ENCODE measurements at places on chromosomes 11 and 22.
A peak's percentile ranks its signal among the peaks of the same experiment; 100 is the strongest.

GRCh38 chr11:9716275-9717039 lies 52.6 kb downstream of the SWAP70 start:
- DNase-seq: no peak

DNA sequence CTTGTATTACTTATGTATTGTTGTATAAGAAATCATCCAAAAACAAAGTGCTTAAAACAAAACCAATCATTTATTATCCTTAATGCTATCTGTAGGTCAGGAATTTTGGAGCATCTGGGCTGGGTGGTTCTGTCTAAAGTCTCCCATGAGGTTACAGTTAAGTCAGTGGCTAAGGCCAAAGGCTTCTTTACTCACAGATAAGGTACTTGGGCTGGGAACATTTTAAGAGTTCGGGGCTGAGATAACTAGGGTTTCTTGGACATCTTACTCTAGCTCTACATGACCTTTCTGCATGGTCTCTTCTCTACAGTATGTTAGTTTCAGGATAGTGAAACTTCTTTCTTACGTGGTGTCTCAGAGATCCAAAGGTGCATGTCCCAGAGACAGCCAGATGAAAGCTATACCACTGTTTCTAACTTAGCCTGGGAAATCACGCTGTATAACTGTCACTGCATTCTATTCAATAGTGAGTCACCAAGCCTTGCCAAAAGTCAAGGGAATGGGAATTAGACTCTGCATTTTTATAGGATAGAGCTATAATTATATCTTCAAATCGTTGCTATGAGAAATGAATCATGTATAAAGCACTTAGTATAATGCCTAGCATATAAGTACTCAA lies 29.6 kb downstream of the SOX6 start:
- no peak for DNase-seq

- no peak for DNase-seq
Observed at GRCh38 chr11:35230388-35230787, 91.4 kb downstream of the CD44 start.

- DNase-seq: no peak
Observed at GRCh38 chr11:44842220-44842619, 108.5 kb downstream of the TP53I11 start.

- no peak for DNase-seq
Observed at GRCh38 chr11:119361941-119362725, 15.6 kb upstream of the MFRP start.

DNA sequence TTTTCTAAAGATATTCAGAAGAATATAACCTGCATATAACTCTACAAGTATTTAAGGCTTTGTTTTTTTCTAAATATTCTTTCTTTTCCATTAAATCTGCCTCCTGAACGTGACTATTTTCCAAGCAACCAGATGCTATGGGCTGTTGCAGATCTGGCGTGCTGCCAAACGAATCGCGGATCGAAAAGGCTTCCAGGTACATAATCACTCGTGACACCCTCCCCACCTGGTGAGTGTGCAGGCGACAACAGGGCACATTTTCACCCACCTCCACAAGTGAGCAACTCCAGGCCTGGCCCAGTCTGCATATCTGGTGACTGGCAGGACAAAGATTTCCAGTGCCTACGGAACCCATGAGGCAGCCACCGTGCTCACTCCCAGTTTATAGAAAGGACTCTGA lies 660.1 kb downstream of the OPCML start:
- DNase-seq: no peak

GRCh38 chr22:40491990-40492631 lies 121.7 kb downstream of the SGSM3 start:
- DNase-seq: no peak

- no peak for DNase-seq
Observed at GRCh38 chr11:71443736-71444445, 4.3 kb downstream of the DHCR7 start.

DNA sequence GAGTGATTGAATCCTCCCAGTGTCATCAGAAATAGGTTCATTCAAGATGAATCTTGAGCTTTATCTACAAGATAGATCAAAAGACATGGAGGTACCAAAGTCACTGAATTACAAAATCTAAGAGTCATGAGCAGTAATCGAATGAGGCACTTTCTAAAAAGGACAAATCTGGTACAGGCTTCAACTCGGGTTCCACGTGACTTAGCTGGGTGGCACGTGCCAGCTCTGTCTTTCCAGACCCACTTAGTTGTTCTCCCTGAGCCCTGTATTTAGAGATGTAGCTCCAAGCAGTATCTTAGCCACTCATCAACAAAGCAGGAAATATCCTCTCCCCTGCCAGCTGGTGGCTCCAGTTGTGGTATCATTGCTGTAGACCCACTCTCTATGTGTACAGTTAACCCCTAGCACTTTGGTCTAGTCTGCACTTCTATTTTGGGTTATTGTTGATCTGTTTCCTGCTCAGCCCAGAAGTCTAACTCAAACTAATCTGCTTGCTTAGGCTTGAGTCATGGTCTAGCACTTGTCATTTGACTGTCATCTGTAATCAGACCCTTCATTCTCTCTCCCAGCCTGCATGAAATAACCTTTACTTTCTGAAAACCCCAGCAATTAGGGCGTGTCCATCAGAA lies 528.7 kb downstream of the ETS1 start:
- DNase-seq: no peak

DNA sequence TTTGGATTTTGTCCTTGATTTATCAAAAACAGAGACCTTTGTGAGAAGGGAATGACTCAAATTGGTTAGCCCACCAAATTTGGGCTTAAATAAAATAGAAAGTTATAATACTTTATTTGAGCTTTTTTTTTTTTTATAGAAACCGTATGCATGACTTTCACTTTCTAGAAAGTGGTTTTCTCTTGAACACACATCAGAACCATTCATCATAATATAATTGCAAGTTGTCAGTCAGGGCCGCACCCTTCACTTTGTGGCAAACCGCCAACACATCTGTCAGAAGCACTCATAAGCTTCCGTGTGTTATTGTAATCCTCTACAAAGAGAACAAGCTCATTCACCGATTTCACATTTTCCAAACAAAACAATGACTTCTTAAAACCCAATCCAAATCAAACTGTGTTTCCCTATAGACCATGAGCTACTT lies 76.1 kb downstream of the SOX6 start:
- peak; percentile 91 for DNase-seq

DNA sequence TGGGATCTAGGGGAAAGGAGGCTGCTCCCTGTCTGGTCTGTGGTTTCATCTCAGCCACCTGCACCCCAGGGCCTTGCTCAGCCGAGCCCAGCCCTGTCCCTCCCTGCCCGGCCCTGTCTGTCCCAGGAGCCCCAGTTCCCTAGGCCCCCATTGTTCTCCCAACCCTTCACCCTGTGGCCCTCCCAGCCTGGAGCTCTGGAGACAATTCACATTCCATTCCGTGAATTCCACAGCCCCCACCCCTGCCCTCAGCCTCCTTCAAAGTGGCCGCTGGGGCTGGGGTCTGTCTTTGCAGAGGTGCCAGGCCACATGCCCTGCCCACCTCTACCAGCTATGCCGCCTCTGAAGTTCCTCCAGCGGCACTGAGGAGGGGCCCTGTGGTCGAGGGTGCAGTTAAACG lies 77.9 kb upstream of the WNT11 start:
- no peak for DNase-seq

DNA sequence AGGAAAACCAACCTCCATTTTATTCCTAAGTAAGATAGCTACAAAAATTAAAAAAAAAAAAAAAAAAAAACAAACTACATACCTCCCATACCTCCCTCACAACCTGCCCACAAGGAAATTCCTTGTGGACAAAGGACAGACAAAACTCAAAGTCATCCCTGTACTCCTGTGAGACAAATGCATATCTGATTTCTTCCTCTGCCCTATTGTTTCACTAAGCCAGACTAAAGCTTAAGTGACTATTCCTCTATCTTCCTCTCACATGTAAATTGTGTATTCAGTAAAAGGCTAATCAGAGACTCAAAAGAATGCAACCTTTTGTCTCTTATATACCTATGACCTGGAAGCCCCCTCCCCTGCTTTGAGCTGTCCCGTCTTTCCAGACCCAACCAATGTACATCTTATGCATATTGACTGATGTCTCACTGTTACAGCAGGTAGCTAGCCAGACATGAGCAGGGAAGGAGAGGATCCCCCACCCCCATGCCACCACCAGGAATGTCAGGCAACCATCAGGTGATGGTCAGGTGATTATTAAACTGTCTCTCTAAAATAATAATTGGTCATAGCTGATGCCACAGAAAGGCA lies 289.4 kb downstream of the SBF2 start:
- DNase-seq: no peak

GRCh38 chr11:71272161-71272560 lies 19.8 kb upstream of the SHANK2 start:
- no peak for DNase-seq

DNA sequence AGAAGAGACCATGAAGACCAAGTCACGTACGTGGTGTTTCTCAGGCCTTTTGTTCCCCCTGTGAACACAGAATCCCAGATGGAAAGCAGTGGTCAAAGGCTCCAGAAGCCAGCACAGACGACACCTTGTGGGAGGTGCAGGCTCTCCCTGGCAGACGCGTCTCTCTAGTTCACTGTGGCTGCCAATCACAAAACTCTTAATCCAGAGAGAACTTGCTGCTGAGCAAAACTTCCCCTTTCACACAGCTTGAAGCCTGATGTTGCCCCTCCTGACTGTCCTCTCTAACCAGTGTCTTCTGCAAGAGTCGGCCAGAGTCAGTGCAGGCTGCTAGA lies 67.1 kb downstream of the PIWIL3 start:
- DNase-seq: no peak

DNA sequence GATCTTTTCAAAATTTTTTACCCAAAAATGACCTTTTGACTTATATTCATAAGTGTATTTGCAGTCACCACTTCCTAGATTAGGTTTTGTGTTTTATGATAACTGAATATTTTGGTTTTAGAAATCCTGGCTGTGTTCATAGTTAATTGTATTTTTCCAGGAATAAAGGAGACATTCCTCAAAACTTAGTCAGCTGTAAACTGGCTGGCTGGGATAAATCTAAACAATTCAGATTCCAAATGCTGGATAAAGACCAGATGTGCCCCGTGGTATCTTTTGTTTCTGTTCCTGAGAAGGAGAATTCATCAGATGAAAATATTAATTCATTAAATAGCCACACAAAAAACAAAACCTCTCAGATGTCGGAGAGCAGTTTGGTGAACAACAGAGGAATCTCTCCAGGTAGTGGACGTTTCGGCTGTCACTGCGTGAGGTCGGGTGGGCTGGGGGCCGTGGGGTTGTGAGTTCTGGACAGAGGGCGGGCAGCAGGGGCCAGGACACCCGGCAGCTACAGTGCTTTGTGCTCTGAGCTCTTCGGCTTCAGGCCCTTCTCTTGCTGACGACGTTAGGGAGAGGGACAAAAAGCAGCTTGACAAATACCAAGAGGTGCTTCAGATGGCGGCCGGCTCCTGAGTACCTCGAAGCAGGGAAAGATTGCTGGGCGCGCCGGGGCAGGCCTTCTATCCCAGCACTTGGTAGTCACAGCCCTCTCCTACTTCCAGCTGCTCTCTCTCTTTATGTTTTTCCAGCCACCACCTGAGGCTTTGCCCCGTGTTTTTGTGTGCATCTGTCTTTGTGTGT lies 24.6 kb downstream of the MOV10L1 start:
- no peak for DNase-seq

DNA sequence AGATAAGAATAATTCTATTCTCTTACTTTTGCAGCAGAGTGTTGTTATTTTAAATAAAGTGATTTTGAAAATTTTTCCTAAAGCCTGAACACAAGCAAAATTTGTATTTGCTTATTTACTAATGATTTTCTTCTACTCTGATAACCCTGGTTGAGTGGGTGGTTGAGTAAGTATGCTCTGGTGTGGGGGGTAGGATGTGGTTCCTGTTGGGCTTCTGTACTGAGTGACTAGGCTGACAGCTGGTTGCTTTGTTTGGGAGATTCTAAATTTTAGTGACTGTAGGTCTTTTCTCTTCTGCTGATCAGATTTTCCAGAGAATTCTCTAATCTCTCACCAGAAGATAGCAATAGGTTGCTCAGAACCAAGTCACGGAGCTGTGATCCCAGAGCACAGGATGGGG lies 61.6 kb downstream of the METTL15 start:
- DNase-seq: no peak

DNA sequence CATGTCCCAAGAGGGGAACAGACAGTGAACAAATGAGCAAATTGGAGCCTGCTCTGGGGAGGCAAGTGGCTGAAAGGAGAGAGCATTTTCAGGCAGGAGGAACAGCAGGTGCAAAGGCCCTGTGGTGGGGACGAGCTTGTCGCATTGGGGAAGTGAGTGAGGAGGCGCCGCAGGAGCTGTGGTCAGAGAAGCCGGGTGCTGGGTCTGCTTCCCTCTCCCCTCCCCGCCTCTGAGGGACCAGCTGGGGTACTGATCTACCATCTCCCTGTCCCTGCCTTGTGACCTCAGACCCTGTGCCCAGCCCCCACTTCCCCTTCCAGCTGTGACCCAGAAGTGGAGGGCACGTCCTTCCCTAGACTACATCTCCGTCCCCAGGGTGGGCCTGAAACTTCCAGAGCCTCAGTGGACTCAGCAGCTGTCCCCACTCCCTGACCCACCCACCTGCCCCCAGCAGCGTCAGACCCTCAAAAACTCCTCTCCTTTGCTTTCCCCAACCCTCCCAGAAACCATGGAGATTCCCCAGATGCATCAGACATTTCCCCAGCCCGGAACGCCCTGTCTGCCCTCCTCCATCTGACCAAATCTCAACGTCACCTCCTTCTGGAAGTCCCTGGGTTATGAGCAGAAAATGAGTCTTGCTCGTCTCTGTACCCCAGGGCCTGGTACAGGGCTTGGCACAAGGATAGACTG lies 19.7 kb upstream of the PDGFB start:
- no peak for DNase-seq

DNA sequence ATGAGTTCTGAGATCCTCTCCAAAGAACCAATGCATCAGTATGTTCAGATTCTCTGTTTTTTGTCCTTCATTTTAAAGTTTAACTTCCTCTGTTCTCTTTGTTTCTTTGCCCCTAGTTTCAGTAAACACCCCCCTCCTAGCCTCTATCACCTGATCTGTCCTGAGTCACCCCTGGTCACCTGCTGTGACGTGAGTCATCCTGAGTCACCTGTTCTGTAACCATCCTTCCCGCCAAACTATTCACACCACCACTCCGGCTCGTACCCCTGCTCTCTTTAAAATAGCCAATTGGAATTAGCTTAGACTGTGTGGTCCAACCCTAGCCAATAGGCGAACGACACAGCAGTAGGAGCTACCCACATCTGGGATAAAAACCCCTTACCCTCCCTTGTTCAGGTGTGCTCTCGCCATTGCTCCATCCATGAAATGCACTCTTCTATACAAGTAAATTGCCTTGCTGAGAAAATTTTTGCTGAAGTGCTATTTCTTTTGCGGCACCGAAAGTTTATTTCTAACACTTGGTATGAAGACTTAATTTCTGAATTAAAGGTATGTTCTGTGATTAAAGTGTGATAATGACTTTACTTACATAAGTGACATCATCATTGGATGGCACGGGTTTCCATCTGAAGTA lies 318.4 kb downstream of the AASDHPPT start:
- no peak for DNase-seq

- no peak for DNase-seq
Observed at GRCh38 chr22:43292630-43293018, 50.5 kb downstream of the SCUBE1 start.

- DNase-seq: no peak
Observed at GRCh38 chr11:122984186-122985011, 2.8 kb upstream of the BSX start.

All from NCI-H187 (cell line).